ENCODE measurements at places on chromosomes 6 and 20.

- no peak for DNase-seq
Observed at GRCh38 chr20:42027746-42028268, 409.6 kb upstream of the CHD6 start.

DNA sequence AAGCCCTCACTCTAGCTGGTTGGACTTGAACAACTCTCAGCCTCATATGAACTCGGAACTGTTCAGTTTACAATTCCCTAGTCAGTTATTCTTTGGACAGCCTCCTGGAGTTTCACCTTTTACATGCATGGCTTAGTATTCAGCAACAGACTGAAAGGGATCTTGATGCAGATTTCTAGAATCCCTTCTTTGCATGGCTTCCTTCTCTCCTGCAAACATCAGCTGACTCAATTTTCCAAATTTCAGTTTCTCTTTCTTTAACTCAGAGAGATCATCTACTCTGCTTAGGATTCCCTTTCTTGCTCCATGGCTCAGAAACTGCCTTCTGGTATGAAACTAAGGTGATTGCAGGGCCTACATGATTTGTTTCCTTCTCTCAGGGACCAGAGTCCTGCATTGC is 99.6 kb downstream of the CEP57L1 start:
- no peak for DNase-seq

DNA sequence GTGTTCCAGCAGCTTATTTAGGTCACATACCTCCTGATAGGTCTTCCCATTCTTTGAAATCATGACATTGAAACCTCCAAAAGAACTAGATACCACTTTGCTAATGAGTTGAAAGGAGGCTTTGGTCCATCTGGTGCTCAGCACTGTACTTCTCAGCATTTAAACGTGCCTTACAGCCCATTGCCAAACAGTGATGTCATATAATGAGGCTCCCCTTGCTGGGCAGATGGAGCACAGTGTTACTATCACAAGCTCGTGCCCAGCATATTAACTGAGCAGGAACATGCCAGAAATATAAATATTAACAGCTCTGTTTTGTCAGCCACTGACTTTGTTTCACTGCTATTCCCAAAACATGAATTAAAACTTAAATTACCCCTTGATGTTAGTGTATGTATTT is 25.5 kb upstream of the MAPK13 start:
- no peak for DNase-seq

GRCh38 chr6:136987526-136987925 is 57.2 kb downstream of the IL20RA start:
- DNase-seq: no peak

GRCh38 chr20:1566701-1567100 is 9.2 kb upstream of the SIRPD start:
- no peak for DNase-seq

DNA sequence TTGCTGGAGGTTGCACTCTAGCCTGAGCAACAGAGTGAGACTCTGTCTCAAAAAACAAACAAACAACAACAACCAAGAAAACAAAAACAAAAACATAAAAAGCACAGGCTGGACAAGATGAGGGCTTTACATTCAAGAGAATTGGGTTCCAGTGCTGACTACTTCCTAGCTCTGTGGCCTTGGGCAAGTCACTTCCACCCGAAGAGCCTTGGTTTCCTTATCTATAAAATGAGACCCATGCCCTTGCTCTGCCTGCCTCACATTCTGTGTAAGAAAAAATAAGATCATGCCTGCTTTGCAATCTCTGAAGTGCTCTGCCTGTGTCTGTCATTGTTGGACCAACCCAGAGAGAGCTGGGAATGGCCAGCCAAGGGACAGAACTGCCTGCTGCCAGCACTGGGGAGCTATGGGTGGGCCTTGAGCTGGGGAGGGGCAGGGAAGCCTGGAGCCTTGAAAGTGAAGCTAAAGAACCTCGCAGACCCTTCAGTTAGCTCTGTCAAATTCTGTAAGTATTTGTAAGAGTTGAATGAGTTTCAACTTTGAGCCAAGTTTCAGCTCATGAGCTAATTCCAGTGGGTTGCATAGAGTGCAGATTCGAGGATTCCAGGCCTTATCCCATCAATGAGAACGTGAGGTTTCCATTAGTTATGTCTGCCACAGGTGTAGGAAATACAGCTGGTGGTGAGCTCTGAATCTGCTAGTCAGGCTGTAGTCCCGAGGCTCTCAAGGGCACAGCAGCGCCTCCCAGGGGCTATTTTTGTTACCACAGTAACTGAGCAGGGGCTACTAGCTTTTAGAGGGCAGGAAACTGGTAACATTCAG is 93.2 kb downstream of the DLGAP4 start:
- no peak for DNase-seq

DNA sequence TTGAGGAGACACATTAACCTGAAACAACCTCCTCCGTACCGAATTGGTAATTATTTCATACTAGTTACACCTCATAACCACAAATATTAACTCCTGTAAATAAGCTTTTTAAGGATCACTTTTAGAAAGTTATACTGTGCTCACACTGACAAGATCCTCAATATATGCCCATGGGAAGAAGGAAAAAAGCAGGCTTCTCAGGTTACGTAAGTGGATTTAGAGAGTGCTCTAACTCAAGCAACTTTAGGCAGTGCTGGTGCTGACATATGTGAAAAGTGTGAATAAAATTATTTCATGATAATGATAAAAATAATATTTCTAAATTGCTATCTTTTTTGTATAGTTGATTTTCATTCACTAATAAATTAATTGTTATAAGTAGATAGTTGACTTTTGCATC is 76.1 kb downstream of the PRKN start:
- no peak for DNase-seq

DNA sequence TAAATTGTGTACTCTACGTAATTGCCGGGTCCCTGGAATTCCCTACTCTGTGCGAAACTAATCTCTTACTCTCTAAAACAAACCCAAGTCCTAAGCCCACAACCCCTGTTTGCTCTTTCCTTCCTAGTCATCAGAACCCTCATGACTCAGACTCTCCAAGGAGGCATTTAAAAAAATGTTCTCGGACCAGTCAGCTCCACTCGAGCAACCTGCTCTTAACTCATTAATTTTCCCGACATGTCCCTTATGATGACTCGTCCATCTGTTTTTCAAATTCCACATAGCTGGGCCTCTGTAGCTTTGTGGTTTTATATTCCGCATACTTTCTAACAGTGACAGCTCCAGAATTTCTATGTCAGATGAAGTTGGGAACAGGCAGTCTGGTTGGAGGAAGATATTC is 2.6 kb upstream of the MUC22 start:
- DNase-seq: no peak

- no peak for DNase-seq
Observed at GRCh38 chr6:53585208-53585900, 40.5 kb upstream of the GCLC start.

Data from stimulated activated CD8-positive, alpha-beta memory T cell treated with anti-CD3 and anti-CD28 coated beads, Interleukin-7, amount 100 ng/mL, for 24 hours (primary cell).